ENCODE measurements at places on chromosomes 11 and 22.

- no peak for DNase-seq
These were observed 29.0 kb downstream of the FGF4 start for GRCh38 chr11:69746140-69746539.

GRCh38 chr11:124900464-124900863 is 2.8 kb upstream of the ROBO4 start:
- no peak for DNase-seq

GRCh38 chr11:104106136-104106754 is 57.7 kb downstream of the PDGFD start:
- DNase-seq: no peak

GRCh38 chr11:96049426-96049825 is 125.5 kb upstream of the MTMR2 start:
- no peak for DNase-seq

GRCh38 chr11:74196781-74197486 is 25.8 kb downstream of the PPME1 start:
- DNase-seq: no peak

GRCh38 chr22:34696557-34696956 is 369.4 kb upstream of the ISX start:
- DNase-seq: peak; percentile 47

- no peak for DNase-seq
These were observed 310.8 kb upstream of the SORL1-AS1 start for GRCh38 chr11:121763526-121763925.

GRCh38 chr11:32489464-32489863 is 54.1 kb upstream of the WT1 start:
- no peak for DNase-seq

DNA sequence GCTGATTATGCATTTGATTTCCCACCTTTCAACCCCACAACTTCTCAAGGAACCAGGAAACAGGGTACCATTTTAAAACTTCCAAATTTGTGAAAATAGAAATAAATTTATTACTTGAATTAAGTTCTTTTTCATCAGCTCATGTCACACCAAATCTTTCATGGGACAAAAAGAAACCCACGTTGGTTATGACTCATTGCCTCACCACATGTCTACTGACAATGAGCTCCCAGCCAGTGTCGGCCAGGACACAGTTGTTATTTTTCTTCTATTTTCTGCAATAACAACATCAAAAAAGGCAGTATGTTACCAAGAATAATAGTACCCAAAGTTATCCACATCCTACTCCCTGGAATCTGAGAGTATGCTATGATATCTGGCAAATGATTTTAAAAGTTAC is 17.3 kb downstream of the MS4A6A start:
- no peak for DNase-seq

DNA sequence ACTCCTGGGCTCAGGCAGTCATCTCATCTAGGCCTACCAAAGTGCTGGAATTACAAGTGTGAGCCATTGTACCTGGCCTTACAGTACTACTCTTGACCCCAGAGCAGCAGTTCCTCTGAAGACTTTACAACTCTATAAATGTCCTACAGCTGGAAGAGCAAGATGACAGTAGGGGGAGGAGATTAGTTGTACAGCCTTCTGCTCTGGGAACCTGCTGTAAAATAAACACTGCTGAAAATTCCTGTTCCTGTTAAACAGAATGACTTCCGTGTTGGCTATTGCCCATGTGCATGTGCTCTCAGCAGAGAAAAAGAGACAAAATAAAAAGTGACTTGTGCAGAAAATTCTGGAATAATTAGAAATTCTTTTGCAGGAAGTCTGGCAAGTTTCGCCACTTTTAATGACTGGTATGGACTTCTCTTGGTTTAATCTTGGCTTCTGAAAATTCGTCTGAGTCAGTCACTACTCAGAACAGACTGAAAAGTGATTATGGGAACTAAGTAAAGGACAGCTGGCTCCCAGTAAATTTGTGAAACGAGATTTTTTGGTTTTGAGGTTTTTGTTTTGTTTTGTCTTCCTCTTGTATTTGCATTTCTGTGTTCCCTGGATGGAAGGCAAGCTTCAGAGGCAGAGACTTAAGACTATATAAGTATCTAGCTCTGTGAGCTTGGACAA is 955.7 kb downstream of the DLG2 start:
- no peak for DNase-seq

- DNase-seq: no peak
These were observed 1089.1 kb downstream of the TBC1D22A start for GRCh38 chr22:47851586-47851985.

GRCh38 chr11:126530416-126530815 is 174.9 kb downstream of the ST3GAL4 start:
- DNase-seq: no peak

DNA sequence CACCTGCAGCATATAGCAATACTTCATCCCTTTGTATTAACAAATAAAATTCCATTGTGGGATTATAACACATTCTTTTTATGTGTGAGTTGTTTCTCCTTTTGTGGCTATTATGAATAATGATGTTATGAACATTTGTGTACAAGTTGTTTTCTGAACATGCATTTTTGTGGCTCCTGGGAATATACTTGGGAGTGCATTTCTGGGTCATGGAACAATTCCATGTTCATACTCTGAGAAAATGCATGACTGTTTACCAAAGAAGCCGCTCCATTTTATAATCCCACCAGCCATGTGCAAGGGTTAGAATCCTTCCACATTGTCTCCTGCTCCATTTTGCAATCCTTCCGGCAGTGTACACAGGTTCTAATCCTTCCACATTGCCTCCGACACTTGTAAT is 713.8 kb downstream of the TBC1D22A start:
- no peak for DNase-seq

DNA sequence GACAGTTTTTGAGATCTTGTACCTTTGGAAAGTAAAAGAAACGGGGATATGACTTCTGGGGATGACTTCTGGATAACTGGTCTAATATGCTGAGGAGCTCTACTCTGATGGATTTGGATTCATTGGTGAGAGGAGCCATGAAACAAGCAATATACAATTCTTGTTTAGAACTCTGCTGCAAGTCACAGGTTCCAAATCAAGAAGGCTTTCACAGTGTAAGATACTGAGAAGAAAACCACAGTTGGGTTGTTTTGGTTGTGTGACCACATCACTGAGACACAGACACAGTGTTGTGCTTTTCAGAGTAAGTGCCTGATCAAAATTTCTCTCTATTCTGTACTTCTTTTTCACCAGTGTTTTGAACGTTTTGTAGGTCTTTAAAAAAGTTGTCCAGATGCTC is 13.1 kb upstream of the UCP2 start:
- no peak for DNase-seq

DNA sequence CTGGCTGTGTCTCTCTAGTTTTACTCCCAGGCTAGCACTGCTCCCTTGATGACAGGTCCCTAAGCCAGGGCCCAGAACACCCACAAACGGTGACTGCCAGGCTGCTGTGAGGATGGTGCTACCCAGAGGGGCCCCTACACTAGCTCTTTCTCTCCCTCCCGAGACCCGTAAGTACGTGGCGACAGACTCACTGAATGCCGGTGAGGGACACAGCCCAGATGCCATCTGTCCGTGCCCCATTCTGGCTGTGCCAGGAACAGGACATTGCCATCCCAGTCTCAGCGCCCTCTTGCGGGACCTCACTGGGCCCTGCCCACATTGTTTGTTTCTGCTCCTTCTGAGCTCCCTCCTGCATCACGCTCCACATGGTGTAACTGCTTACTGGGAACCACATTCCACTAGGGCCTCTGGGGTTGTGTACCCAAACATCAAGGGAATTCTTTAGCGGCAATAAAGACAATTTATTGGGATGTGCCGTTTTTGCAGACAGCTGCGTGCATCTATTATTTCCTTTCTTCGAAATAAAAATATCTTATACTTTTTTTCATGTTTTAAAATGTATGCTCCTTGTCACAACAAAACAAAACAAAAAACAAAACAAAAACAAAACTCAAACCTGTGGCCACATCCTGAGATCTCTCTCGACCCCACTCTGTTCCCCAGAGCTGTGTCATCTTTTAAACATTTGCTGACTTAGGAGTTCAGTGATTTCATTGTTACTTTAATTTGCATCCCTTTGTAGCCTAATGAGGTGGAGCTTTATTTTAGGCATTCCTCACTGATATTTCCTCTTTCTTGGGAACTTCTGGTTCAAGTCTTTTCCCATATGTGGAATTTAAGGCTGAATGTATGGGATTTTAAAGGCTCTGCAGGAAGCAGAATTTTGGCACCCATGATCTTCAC is 4.4 kb upstream of the TPCN2 start:
- peak; percentile 69 for DNase-seq

DNA sequence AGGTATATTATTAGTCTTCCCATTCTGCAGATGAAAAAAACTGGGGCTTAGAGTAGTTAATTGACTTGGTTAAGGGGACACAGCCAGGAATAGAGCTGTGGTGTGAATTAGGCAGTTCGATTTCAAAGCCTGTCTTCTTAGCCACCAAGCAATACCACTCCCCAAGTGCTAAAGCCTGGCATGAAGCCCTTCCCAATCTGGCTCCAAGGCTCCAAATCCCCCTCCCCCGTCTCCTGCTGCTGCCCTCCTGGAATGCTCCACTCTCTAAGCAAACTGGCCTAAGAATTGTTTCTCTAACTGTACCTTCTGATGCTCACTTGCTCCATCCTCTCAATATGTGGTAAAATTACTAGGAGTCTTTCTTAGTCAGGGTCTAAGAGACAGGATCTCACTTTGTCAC is 18.6 kb downstream of the ASCC2 start:
- no peak for DNase-seq

DNA sequence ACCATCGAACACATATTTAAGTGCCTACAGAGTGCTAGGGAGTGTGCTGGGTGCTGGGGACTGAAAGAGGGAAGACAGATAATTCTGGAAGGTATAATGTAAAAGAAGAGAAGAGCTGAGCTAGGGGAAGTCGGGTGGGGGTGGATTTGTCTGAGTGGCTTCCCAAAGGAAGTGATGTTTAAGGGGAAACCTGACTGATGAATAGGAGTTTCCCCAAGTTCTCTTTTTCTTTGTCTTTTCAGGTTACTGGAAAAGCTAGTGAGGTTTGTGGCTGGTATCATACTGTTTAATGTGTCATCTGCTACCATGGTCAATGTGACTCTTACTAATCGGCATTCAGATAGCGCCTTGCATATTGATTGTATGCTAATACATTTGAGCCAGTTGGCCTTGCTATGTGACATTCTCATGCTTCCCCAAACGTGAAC is 151.6 kb upstream of the MTMR2 start:
- DNase-seq: no peak

- DNase-seq: no peak
These were observed 121.8 kb downstream of the INSC start for GRCh38 chr11:15236559-15236958.

DNA sequence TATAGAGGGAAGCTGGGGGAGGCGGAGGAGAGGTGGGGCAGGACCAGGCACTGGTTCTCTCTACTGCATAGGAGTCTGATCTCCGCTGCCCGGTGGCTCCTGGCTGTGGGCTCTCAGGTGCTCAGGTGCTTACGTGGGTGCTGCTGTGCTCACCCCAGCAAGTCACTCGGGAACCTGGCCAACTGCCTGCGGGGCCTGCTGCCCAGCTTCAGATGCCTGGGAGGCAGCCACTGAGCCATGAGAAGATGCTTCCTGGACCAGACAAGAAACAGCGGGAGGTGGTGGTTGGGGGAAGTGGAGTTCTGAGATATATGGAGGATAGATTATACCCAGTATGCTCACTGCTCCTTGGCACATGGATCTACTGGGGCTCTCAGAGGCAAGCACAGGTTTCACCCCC is 1303.4 kb downstream of the TBC1D22A start:
- no peak for DNase-seq

DNA sequence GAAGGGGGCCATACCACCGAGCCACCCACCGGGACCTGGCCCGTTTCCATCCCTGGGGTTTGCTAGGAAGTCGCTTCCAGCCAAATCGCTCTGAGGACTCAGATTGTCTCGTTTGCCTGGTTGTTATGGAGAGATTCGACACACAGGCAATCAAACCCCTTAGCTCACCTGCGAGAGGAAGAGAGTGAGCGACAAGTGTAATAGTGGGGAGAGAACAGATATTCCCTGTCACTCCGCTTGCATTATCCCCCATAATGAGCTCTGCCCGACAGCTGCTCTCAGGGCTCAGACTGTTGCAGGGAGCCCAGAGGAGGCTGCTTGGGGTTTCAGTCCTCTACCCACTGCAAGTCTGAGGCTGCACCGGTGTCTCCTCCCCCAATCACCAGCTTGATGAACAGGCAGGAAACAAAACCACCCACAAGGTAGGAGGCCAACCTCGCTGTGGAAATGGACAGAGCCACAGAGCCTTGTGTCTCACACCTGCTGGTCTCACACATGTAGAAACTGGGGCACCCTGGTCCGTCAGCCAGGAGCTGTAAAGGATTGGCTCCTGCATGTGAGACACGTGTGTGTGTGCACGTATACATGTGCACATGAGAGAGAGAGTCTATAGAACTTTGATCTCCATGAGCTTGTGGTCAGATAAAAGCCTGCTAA is 351.1 kb downstream of the BUD13 start:
- no peak for DNase-seq

DNA sequence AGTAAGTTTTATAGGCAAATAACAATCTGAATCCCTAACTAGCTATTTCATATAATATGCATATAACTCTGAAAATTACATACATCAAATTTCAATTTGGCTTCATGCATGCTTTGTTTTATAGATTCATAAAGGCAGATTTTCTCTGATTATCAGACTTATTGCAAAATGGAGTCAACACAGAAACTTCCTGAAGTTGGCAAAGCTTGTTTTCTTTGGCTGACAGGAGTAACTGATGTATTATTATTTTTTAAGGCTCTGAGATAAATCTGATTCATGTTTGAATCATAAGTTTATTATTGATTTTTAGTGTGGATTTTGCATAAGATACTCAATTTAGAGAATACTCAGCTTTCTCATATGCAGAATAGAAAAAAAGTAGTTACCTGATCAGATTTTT is 356.3 kb upstream of the CCDC90B start:
- no peak for DNase-seq

DNA sequence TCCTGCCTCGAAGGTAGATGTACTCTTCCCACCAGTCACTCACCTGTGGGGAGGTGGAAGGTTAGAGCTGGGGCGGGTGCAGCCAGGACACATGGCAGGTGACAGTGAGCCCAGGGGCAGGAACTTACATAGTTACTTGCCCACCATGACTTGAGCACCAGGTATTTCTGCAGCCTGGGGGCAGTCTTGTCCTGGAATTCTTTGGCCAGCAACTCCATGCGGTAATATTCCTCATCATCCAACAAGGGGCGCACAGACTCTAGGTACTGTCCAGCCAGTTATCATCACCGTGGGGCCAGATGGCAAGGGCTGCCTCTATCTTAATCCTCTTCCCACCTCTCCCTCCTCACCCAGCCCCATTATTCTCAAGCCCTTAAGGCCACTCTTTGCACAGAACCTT is 2.2 kb downstream of the CPT1B start:
- DNase-seq: no peak

All from iPS-NIHi11 (cell line).